ENCODE measurements at places on chromosomes 2 and 18. TPM values are rescaled to one million over a fixed set of nuclear protein-coding genes. Genes with fewer than 3 reads are reported as not detected.

DNA sequence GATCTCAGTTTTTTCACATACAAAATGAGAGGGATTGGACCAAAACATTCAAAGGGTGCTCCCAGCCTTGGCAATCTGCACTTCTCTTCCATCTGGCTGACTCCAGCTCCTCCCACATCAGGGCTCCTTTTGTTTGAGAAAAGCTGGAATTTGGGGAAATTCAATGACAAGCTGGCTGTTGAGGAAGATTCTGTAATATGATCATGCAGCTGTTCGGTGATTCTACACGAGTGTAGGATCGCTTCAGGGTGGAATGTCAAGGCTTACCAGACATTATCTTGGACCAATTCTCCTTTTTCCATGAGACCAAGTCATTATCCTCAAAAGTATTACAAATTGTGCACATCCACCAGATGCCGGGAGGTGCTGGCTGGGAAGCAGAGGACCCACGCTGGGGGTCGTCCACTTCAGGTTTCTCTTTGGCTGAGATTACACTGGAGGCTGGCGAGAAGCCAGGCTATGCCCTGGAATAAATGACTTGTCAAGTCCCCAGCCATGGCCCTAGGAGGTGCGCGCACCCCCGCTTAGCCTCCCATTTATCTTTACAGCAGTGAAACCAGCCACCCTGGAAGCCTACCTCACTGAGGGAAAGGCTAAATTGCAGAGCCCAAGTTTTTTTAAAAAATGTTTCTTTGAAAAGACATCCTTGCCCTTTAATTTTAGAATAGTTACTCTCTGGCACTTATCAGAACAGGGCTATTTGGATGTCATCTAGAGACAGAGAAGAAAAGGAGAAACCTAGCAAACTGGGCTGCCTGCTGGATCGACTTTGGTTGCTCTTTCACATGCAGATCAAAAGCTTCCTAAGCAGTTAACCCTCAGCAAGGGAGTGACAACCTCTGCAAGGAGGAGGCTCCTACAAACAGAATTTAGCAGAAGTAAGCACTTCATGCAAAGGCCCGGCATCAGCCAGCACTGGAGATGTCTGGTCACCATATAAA lies 42.5 kb upstream of the LCLAT1 start:
- DNase-seq, result no peak

GRCh38 chr2:239028253-239028619 lies 180.4 kb downstream of the TWIST2 start:
- no peak for DNase-seq

DNA sequence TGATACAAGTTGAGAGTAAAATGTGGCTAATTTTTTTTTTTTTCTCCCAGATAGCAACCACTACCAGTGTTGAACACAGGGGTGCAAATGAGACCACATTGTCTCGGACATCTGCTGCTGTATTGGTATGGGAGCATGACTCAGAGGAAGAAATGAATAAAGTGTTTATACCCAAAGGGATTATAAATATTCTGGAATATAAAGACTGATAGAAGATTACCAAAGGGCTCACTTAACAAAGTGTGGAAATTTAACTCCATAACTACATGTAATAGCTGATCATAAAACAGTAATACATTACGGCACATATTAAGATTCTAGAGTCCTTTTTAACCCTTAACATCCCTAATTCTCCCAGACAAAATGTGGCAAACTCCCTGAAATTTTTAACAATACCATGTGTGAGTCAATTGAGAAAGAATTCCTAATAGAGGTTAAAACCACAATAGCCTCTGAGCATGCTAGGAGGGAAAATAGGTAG lies 1023.0 kb upstream of the ACVR2A start:
- no peak for DNase-seq

TUBA4A gene
- 35.0 TPM for total RNA-seq

GRCh38 chr2:25494616-25495015 lies 152.9 kb upstream of the DNMT3A start:
- DNase-seq, result no peak

- no peak for DNase-seq
These were observed 38.9 kb upstream of the ATP6V1B1 start for GRCh38 chr2:70896765-70897202.

GRCh38 chr2:202072737-202073401 lies at the start of gene KIAA2012:
KIAA2012 (plus strand) TSS chr2:202073255; CDS start chr2:202073628, 373 bp downstream.
- no peak for DNase-seq

SP5 gene
- 1.9 TPM for total RNA-seq

DNA sequence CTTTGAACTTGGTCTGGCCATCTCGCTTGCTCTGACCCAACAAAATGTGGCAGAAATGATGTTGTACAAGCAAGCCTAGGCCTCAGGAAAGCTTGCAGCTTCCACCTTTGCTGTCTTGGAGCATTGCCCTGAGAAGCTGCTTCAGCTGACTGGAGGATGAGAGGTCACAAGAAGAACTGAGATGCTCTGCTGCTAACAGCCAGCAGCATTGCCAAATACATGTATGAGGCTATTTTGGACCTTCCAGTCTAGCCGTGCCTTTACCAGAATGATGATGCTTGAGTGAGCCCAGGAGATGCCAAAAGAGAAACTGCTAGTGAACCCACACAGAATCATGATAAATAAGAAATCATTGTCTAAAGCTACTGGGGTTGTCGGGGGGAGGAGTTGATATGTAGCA lies 13.2 kb upstream of the ITGAV start:
- DNase-seq, result no peak

DNA sequence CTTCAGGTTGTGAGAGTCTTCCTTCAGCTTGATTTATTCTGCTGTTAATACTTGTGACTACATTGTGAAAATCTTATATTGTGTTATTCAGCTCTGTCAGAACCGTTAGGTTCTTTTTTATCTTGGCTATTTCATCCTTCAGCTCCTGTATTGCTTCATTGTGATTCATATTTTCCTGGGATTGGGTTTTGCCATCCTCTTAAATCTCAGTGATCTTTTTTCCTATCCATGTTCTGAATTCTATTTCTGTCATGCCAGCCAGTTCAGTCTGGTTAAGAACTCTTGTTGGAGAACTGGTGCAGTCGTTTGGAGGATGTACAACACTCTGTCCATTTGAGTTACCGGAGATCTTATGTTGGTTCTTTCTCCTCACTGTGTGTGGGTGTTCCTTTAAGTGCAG lies 19.1 kb downstream of the MSTN start:
- no peak for DNase-seq

DNA sequence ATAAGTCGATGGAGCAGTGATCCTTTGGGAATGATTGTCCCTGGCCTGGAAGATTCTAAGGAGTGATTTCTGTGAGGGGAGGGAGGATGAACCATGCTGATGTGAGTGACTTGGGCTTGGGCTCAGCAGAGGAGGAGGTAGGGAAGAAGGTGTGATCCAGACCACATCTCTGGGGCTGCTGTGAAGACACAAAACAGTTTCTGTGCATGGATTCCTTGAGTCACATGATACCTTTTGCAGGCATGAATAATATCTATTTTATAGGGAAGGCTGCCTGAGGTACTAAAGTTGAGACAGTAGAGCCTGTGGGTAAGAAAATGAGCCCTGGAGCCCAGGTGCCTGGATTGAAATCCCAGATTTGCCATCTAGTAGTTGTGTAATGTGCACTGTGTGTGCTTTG lies 29.8 kb downstream of the SLC1A4 start:
- no peak for DNase-seq

All from lower lobe of right lung (tissue), 2 donors.